ENCODE measurements at places on chromosomes 2 and 18.

DNA sequence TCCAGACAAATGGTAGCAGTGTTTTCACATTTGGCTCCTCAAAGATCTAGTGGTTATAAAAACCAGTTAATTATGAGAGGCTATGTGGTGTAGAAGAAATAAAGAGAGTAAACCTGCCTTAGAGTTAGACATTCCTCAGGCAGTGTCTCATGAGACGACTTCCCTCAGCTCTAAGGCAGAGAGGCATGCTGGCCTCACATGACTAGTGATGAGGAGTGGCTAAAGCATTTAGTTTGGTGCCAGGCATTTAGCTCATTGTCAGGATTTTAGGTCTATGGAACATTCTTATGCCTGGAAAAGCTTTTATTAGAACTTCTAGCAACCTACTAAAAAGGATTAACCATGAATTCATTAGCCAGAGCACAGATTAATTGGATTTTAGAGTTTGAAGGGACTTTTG lies 90.3 kb downstream of the RPRM start:
- no peak for DNase-seq

GRCh38 chr18:35454803-35455202 lies 43.0 kb downstream of the INO80C start:
- DNase-seq: no peak

GRCh38 chr2:96261328-96262003 lies 4.3 kb downstream of the TMEM127 start:
- DNase-seq: no peak

DNA sequence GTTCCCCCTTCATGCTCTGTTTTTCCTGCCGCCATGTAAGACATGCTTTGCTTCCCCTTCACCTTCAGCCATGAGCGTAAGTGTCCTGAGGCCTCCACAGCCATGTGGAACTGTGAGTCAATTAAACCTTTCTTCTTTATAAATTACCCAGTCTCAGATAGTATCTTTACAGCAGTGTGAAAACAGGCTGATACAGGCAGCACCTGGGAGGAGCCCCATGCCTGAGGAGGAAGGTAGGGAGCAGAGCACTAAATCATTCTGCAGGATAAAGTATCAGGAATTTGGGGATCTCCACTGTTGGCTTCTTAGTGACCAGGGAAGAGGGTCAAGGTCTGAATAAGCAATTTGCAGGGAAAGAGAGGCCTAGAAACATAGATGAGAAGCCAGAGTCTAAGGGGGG lies 78.0 kb downstream of the KCNF1 start:
- no peak for DNase-seq

DNA sequence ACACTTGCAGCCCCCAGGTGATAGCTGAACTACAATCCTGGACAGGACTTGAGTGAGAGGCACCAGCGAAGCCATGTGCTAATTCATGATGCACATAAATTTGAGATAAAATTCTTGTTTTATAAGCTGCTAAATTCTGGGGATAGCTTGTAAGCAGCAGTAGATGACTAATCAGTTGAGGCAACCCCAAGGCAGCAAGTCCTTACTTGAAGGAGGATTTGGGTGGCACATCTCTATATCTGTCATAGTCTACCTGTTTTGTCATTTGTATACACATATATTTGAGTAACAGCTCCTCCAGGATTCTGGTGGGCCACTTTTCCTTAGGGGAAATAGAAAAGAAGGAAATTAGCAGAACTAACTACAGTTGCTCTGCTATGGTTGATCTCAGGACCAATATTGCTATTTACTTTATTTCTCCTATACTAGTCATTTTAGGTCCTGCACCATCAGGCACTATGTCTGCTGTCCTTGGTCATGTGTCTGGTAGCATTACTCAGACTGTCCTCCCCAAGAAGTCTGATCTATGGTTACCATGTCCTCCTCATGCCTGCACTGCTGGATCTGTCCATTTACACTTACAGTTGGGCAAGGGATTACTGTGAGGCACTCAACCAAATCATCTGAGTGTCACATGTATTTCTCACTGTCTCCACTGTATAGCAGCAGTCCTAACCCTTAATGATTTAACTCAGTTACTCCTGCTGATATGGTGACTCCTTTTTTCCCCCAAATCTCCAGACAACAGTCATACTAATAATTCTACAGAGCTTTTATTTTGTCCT lies 436.0 kb upstream of the CWC22 start:
- no peak for DNase-seq

DNA sequence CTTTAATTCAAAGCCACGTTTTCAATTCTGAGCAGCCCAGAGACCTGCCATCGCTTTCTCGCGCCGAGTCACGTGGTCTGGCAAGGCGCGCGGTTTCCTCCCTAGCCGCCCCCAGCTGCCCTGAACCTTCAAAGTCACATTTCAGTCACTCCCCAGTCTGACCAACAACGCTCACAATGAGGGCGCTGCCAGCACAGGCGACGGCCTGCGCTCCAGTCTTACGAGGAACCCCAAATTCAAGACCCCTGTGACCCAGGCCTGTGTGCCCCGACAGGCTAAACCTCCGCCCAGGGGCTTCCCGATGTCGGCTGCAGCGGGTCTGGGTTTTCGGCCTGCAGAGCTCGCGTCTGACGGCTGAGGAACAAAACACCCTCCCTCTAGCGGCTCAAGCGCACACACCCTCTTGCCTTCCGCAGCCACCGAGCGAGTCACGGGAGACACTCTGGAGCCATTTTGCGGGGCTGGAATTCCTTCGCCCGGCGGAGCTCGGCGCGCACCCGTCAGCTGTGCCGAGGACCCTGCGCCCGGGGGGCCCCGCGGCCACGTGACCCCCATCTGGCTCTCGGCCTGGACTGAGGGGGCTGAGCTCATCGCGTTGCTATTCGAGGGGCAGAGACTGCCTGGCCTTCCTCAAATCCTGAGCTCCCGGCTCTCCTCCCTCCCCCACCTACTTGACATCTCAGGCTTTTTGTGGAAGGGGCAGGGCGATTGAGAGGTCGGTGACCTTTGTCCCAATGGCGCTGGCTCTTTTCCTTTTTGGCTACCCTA lies 69.9 kb upstream of the ITGB6 start:
- DNase-seq: peak; percentile 67

- no peak for DNase-seq
Measured at GRCh38 chr2:20614201-20615067, 36.5 kb downstream of the HS1BP3 start.

DNA sequence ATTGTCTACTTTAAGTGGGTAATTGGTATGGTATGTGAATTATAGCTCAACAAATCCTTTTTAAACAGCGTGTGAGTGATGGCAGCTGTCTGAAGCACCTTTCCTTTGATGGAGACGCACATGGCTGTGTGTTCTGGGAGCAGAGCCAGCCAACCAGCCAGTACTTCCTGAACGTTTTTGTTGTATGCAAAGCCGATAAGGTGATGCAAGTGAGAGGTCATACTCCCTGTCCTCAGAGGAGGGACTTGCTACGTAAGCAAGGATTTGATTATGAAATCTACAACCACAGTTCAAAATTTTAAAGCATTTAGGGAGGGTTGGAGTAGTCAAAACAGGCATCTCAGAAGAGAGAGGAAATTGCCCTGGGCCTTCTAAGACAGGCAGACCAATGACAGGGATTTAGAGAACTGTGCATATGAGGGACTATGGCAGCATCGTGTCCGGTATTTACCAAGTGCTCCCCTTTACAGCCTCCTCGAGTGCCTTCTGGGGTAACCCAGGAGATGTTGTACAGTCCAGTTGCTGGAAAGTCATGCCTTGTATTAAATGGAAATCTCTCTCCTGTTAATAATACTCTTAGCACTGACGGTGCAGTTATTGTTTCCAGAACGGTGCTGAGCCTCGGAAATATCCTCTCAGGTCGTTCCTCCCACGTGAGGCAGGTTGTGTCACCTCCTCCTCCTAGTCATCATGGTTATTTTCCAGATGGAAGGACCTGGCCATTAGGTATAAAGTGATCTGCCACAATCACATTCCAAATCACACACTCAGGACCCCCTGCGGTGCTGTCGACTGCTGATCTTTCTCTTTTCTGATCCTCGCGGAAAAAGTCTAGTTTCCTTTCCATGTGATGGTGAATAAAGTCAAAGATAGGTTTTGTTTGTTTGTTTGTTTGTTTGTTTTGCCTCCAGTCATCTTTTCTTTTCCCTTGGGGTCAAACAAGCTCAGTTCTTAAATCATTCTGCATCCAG lies 28.4 kb downstream of the ARHGEF4 start:
- DNase-seq: no peak

GRCh38 chr18:34039611-34040010 lies 185.1 kb downstream of the NOL4 start:
- no peak for DNase-seq

GRCh38 chr2:175111200-175111657 lies 56.8 kb downstream of the ATF2 start:
- DNase-seq: no peak

DNA sequence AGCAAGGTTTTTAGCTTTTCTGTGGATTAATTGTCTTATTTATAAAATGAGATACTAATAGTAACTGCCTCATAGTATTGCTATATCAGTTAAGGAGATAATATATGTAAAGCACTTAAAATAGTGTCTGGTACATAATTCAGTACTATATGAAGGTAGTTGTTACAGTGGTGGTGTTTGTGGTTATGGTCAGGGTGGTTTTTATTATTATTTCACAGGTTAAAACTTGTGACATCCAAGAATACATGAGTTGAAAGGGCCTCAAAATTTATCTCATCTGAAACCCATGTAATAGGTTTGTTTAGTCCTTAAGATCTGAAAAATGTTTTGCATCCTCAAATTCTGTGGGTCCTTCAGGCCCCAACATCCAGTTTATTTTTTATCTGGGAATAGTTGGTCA lies 369.5 kb upstream of the LRATD1 start:
- DNase-seq: no peak

- DNase-seq: no peak
Measured at GRCh38 chr2:33891616-33892015, 292.5 kb upstream of the FAM98A start.

DNA sequence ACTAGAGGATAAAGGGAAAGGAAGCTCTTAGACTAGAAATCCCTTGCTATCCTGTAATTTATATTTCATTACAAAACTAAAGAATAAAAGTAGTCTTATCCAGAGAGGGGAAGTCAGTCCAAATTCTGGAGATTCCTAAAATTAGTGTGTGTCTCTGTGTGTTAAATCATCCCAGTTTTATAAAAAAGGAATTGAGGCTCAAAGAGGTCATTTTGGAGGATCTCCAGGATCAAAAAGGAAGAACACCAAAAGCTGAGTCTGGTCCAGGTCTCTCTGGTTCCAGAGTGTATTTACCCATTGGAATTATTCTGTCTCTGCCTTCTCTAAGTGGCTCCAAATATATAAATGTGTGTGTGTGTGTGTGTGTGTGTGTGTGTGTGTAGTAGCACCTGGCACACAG lies 166.7 kb downstream of the NRXN1 start:
- DNase-seq: no peak

- no peak for DNase-seq
Measured at GRCh38 chr2:43356774-43357173, 130.4 kb upstream of the ZFP36L2 start.

- no peak for DNase-seq
Measured at GRCh38 chr2:230787101-230787500, 74.5 kb downstream of the CAB39 start.

DNA sequence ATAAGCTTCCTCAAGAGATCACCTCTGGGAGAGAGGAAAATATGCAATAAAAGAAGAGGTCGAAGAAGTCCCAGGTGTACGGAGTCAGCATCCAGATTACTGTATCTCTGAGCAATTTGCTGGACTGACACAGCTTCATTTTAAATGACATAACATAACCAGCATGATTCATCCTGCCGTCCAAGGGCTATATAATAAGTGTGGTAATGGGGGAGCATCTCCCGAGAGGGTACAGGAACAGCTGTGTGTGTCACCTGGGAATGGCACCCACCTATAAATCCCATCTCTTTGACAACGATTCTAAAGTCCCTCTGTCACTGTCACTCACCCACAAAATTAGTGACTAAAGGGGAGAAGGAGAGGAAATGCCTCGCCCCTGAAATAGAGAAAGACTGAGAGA lies 19.3 kb upstream of the FZD7 start:
- DNase-seq: no peak

DNA sequence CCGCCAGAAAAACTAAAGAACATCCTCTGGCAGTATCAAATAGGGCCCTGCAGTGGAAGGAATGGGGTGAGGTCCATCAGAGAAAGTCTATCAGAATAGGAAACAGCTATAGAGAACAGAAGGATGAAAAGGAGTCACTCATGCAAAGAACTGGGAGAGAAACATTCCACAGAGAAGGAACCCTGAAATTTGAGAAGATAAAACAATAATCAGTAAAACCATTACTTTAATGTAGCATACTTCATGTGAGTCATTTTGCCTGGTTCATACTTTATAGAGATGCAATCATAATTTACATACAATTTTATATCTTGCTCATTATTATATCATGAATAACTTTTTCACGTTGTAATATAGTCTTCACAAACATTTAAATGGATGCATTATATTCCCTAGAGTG lies 402.2 kb downstream of the NCKAP5 start:
- no peak for DNase-seq

DNA sequence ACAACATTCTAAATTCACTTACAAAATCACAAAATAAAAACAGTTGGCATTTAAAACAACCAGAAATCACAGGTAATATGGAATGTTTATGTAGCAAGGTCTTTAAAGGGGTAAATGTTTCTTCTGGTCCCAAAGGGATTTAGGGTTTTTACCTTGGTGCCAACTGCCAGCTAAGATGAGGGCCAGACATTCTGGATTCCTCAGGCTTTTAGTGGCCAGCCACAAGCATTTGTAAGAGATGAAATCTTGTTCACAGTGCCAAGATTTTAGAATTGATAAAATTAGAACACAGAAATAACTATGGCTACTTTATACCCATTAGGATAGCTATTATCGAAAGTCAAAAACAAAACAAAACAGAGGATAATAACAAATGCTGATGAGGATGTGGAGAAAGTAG lies 60.4 kb upstream of the CDKL4 start:
- no peak for DNase-seq

DNA sequence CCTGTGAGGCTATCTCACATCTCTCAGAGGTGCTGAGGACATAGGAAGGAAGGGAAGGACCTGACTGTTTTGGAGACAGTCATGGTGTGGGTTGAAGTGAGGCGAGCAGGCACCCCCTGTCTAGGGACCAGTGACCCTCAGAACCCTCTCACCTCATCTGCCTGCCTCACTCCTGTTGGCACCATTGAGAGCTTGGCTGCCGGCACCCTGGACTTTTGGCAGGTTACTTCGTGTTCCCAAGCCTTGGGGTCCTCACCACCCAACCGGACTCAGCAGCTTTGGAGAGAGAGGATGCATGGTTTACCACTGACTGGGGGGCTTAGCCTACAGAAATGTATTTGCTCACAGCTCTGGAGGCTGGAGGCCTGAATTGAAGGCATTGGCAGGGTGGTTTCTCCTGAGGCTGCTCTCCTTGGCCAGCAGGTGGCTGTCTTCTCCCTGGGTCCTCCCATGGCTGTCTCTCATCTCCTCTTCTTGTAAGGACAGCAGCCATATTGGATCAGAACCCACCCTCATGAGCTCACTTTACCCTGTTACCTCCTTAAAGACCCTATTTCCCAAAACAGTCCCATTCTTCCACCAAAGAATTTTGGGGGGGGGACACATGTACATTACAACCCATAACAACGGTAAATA lies 142.0 kb downstream of the TSN start:
- DNase-seq: peak; percentile 20

All from stimulated activated naive CD8-positive, alpha-beta T cell treated with anti-CD3 and anti-CD28 coated beads, Interleukin-15, Interleukin-2, amounts not matched to agents 100 U/mL and 50 U/mL, for 24 hours (primary cell).